ENCODE measurements at places on chromosomes 6 and 20. TPM values are rescaled to one million over a fixed set of nuclear protein-coding genes. Genes with fewer than 3 reads are reported as not detected.

Gene BPIFB2
- not detected for polyA plus RNA-seq

Gene SMLR1
- 1.9 TPM for polyA plus RNA-seq

Gene ACSS2
- polyA plus RNA-seq = 46.0 TPM

Gene DACT2
- polyA plus RNA-seq = 19.3 TPM

Gene KCNG1
- 4.3 TPM for polyA plus RNA-seq

Gene PROKR2
- polyA plus RNA-seq = not detected

Gene NRSN1
- 1.1 TPM for polyA plus RNA-seq

Gene BPIFA3
- polyA plus RNA-seq = not detected

Gene HLA-DOB
- polyA plus RNA-seq = 0.32 TPM

Gene PFDN6
- polyA plus RNA-seq = 65.4 TPM

Gene KIAA0408
- 4.4 TPM for polyA plus RNA-seq

Gene TNNC2
- polyA plus RNA-seq = 0.47 TPM

Gene EBF4
- 31.4 TPM for polyA plus RNA-seq

Gene RARS2
- polyA plus RNA-seq = 71.7 TPM

Gene TCP11
- 1.9 TPM for polyA plus RNA-seq

Gene CD93
- 37.9 TPM for polyA plus RNA-seq
